ENCODE measurements at places on chromosomes 1 and 21.

DNA sequence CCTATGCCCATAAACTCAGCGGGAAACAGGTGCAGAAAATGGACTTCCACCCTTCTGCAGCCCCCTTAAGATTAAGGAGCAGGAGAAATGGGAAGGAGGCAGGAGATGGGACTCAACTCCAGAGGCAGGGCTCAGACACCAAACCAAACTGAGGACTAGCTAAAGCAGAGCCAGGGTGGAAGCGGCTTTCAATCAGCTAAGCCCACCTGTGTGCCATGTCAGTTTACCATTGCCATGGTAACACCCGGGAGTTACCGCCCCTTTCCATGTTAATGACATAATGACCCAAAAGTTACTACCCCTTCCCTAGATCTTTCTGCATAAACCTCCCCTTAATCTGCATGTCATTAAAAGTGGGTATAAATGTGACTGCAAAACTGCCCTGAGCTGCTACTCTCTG, 653.5 kb downstream of the PTPRU start:
- no peak for DNase-seq

DNA sequence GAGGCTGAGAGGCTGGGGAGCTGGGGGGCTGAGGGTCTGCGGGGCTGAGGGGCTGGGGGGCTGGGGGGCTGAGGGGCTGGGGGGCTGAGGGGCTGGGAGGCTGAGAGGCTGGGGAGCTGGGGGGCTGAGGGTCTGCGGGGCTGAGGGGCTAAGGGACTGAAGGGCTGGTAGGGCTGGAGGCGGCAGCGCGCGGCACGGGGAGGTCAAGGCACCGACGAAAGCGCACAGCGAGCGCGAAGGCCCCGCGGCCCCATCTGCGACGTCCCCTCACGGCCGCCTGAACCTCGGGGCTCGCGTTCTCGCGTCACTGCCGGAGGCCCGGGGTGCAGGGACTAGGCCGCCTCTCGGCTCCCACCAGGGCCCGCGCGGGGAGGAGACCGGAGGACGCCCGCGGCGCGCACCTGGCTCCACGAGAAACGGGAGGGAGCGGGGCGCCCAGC, 356 bp downstream of the INTS11 start:
- DNase-seq = no peak

- no peak for DNase-seq
Measured at GRCh38 chr1:167439301-167439988, 78.9 kb downstream of the CD247 start.

DNA sequence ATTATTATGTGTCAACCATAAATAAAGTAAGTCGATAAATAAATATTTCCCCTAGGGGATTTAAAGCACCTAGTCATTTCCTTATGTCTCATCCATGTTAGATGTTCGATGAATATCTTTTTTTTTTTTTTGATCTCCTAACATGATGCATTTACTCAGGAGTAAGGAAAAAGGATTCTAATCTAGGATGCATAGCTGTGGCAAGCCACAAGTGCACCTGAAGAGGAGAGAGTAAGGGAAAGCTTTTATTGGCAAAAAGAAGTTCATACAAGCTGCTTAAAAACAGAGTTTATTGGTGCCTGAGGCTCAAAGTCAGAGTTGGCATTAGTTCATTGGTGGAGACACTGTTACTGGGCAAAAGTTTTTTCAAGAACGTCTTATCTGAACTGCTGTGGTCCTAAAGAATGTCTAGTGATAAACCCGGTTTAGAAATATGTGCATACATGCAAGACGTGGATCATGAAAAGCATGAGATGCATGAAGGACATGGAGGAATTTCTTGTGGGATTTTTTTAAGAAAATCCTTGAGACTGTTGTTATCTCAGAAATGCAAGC, 51.7 kb downstream of the SWT1 start:
- no peak for DNase-seq

GRCh38 chr21:17925000-17925610, 105.9 kb upstream of the C21orf91 start:
- DNase-seq = peak; percentile 56

- no peak for DNase-seq
Measured at GRCh38 chr1:47523835-47524215, 86.0 kb downstream of the FOXD2 start.

DNA sequence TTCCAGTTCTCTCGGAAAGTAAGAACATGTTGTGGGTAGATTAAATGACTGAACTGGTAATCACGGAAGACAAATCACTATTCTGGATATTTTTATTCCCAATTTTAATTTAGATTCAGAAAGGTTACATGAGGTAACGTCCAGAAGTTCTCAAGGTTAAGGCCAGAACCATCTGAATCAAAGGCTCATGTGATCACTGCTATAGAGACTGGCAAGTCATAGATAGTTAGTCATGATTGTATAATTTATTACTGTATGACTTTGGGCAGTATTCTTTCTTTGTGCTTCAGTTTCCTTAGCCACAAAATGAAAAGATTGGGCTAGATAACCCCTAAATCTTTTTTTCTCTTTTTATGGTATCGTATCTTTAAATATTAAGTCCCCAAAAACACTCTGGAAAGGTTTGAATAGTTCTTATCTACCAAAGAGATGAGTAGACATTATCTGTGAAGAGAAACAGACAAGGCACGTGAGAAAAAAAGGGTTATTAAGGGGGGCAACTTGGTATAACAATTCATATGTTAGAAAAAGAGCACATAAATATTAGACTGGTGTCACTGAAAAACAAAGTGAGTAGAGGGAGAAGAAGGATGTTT, 241.0 kb downstream of the PTPRC start:
- DNase-seq = no peak

DNA sequence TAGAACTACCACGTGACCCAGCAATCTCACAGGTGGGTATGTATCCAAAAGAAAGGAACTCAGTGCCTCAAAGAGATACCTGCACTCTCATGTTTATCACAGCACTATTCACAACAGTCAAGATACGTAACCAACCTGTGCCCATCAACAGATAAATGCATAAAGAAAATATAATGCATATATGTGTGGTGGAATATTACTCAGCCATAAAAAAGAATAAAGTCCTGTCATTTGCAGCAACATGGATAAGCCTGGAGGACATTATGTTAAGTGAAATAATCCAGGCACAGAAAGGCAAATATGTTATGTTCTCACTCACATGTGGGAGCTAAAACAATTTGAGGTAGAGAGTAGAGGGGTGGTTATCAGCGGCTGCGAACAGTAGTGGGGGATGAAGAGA, 413.8 kb downstream of the SMYD3 start:
- no peak for DNase-seq

DNA sequence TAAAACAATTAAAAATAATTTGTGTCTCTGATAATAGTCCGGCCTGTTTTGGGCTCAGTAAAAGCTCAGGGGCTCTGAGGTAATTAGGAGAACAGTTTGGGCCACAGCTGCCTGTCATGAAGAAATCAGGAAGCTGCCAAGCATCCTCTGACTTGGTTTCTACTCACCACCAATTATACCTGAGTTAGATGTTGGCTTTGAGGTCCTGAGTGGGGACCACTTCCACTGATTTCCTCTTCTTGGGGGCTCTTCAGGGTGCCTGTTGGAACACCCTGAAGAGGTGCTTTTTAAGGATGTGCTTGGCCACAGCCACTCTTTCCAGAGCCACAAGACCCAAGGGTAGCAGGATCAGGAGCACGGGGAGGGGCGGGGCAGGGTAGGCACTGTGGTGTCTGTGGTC, 10.9 kb downstream of the SLC6A17 start:
- DNase-seq = no peak

DNA sequence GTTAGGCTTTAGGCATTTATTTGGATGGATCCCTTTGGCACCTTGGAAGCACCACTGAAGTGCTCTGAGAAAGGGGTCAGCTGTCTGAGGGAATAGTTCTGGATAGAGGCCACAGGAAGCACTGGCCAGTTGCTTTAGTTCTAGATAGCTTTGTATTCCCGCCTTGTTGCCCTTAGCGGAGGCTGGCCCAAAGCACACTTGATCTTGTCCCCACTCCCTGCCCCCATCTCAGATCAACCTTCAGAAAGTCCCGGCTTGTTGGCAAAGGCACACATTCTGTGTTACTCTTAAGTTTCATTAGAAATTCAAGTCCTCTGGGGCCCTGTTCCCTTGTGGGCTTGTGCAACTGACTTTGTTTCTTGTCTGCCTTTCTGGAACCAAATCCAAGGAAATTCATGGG, 15.2 kb upstream of the NBL1 start:
- DNase-seq = no peak

- DNase-seq = no peak
Measured at GRCh38 chr1:109250454-109251276, 1.3 kb downstream of the CELSR2 start.

DNA sequence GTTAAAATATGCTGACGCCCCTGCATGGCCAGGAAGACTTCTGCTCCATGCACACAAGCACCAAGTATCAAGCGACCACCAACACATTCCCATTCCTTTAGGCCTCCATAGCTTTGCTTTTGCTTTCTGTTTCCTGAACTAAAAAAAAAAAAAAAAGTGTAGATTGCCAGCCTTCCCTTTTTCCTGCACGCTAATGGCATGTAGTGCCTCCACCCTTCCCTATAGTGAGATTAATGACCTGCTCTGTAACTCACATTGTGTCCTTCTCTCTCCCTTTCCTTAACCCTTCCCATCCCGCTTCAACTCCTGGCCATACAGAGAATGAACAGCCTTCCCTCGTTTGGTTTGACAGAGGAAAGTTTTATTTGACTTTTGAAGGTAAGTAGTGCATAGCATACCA, 57.1 kb upstream of the DYNLT5 start:
- no peak for DNase-seq

DNA sequence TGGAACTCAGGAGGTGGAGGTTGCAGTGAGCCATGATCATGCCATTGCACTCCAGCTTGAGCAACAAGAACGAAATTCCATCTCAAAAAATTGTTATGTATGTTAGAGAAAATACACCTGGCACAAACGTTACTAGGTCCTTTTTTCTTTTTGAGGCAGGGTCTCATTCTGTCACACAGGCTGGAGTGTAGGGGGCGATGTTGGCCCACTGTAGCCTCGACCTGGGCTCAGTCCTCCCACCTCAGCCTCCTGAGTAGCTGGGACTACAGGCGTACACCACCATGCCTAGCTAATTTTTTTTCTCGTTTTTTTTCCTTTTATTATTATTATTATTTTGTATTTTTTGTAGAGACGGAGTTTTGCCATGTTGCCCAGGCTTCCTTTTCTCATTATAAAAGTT, 4.4 kb downstream of the HAX1 start:
- DNase-seq = peak; percentile 25

GRCh38 chr1:201593200-201593921, 54.4 kb downstream of the NAV1 start:
- DNase-seq = peak; percentile 16

DNA sequence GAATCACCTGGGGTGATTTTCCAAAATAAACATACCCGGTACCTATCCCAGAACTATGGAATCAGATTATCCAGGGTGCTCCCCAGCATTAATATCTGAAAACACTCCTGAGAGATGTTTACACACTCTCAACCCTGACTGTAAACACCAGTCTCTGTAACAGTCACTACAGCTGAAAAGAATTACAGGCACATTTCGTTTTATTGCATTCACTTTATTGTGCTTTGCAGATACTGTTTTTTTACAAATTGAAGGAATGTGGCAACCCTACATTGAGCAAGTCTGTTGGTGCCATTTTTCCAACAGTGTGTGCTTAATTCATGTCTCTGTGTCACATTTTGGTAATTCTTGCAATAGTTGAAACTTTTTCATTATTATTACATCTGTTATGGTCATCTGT, 31.8 kb downstream of the HSF2BP start:
- no peak for DNase-seq

GRCh38 chr1:47593598-47594285, 155.9 kb downstream of the FOXD2 start:
- DNase-seq = no peak

GRCh38 chr1:110673197-110673701, 1.5 kb downstream of the KCNA3 start:
- DNase-seq = no peak

DNA sequence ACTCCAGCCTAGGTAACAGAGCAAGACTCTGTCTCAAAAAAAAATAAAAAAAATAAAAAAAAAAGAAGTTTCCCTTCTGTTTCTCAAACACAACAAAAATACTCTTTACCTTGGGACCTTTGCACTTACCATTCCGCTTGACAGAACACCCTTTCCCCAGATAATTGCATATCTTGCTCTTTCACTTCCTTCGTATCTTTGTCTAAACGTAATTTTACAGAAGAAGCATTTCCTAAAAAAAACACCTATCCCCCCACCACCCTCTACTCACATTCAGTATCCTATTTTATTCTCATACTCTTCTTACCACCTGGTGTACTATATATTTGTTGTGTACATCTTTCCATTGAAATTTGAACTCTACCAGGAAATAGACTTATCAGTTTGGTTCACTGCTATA, 32.7 kb downstream of the ASH1L start:
- no peak for DNase-seq

- DNase-seq = no peak
Measured at GRCh38 chr1:233490488-233490887, 123.4 kb upstream of the KCNK1 start.

GRCh38 chr1:27752360-27752759, 20.7 kb upstream of the STX12 start:
- no peak for DNase-seq

- no peak for DNase-seq
Measured at GRCh38 chr1:52037909-52038308, 4.3 kb upstream of the KTI12 start.

- no peak for DNase-seq
Measured at GRCh38 chr1:47478090-47478489, 40.2 kb downstream of the FOXD2 start.

GRCh38 chr1:54875000-54875399, 12.0 kb downstream of the DHCR24 start:
- no peak for DNase-seq

DNA sequence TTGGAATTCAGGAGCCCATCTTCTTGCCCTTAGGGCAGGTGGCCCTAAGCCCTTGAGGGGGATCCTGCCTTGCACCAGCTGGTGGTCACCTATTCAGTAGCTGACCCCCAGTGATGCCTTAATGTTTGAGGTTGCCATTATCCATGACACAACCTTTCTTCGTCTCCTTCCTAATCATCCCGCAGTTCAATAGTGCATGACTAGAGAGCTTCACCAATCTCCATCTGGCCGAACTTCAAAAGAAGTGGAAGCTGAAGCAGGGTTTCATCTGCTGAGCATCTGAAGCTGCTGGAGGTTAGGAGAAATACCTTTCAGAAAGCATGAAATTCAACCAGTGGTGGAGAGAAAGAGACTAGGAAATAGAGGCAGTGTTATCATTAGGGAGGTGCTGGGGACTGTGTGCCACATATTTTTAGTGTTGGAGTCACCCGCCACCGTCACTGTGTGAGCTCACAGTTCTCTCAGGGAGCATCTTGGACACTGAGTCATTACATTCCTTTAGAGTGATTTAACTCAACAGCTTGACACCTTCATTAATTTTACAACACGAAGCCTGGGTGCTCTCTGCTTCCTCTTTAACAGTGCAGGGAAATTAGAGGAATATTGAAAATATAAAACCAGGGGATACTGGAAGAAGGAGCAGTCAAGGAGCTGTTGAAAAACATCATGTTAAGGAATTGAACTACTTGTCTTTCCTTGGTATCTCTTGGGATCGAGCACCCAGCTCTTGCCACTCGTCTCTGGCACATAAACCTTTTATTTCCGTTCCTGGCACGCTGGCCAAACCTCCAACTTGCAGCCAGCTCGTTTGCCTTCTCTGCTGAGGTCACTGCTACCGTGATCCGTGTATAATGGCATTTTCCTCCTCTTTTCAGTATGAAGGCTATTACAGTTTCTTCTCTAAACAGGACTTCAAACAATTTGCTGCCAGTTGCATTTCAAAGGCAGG, 53.6 kb downstream of the PEX14 start:
- peak; percentile 86 for DNase-seq

GRCh38 chr1:202794051-202794740, 14.0 kb downstream of the KDM5B start:
- no peak for DNase-seq
